ENCODE measurements at places on chromosomes 3 and 15.

- DNase-seq, result no peak
Measured at GRCh38 chr15:53469422-53469821, 290.0 kb downstream of the WDR72 start.

- DNase-seq, result no peak
Measured at GRCh38 chr15:90297021-90297420, 31.5 kb downstream of the NGRN start.

DNA sequence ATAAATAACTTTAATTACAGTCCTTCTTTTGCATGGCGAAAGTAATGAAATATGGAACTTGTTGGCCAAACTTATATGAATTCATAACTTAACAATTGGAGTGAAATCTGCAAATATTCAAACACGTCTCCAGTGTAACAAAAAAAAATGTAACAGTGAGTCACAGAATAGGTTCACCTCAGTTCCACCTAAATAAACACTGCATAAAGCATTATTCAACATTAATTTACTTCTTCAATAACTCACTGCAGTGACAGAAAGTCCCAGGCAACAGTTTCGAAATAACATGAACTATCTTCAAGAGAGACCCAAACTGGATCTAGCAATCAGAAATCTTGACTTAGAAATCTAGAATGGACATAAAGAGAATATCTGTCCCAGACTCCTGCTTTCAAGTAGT, 75.6 kb downstream of the GMNC start:
- no peak for DNase-seq

GRCh38 chr3:46668116-46668515, 25.4 kb downstream of the ALS2CL start:
- DNase-seq, result no peak

DNA sequence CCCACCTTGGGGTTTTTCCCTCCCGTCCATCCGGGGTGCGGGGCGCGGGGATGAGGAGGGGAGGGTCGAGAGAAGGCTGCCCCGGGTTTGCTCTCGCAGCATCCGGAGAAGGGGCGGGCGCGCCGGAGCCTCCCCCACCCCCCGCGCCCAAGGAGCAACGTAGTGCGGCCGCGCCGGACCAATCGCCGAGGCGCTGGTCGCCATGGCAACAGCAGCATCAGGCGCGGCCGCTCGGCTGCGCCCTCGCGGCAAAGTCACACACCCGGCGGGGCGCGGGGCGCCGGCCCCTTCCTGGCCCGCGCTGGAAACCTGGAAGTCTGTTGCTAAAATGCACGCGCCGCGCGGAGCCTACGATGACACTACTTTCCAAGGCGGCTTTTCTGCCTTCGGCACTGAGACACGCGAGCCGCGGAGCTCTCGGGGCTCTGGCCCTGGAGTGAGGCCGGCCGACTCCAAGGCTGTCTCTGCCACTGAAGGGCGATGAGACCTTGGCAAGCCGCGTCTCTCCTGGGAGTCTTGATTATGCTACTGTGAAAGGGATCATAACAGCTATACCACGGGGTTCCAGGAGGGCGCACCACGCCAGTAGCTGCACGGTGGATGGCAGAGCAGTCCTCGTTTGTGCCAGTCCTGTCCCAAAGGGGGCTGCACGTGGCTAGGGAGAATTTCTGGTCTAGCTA, at the start of gene IQSEC1:
Gene IQSEC1 (minus strand): TSS at position 104 of the 680 bp plus-strand sequence. CDS start 415 bp downstream, outside the sequence.
- DNase-seq, result peak; percentile 63

GRCh38 chr15:39106950-39107349, 473.9 kb upstream of the THBS1 start:
- no peak for DNase-seq

DNA sequence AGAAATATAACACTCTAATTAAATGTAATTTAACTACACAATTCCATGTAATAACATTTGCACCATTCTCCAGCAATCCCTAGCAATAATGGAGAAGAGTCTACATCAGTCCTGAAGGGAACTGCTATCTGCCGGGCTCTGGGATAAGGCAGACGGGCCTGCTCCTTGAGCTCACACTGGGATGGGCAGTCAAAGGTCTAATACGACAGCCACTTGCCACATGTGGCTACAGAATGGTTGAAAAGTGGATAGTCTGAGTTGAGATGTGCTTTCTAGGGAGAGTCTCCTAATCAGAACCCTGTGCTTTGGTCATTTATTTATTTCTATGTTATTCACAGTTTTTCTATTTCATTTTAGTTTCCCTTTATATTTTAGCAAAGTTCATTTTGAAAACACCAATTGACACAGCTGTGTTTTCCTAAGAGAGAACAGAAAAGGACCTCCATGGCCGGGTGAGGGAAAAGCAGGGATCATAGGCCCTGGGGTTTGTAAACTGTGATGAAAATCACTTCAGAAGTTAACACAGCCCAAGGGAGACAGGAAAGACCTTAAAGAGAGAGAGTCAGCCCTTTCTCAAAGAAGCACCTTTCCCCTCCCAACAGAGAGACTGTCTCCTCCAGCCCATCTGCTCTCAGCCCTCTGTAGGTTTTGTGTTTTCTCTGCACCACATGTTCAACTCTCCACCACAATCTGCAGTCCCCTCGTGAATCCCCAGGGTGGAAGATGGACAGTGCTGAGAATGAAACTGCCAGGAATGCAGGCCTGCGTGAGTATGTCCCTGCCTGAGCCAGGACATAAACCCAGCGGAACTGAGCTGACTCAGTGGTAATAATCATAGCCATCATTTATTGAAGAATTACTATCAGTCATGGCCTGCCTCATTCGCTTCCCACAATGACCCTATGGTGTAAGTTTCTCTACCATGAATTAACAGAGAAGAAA, 11.6 kb downstream of the FSIP1 start:
- DNase-seq, result no peak

DNA sequence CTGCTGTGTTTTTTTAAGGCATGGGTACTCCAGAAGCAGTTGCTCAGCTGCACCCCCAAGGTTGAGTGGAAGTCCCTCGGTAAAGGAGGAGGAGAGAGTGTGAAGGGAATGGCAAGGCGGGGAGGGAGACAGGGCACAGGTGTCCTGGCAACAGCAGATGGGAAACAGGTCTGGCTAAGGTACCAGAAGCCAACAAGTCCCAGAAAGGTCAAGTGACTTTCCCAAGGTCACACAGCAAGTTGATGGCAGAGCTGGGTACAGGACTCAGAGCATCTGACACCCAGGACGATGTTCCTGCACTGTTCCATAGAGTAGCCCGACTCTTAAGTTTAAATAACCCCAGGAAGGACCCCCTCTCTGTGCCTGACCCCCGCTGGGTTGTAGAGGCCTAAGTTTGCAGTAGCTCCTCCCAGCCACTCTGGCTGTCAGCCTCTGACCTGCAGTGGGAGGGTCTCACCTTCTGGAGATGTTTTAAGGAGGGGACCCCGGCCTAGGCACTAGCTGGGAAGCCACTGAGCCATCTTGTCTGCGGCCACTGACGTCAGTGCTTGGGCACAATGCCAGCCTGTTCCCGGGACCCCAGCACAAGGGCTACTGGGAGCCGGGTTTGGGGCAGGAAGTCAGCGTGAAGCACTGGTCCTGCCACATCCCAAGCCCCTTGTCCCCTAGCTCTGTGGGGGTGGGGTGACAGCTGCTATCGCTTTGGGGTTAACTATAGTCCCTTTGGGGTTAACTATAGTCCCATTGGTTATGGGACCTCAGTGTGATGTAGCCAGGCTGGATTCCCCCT, 10.5 kb downstream of the CSK start:
- no peak for DNase-seq

- no peak for DNase-seq
Measured at GRCh38 chr3:111373861-111374260, 168.1 kb upstream of the CD96 start.

DNA sequence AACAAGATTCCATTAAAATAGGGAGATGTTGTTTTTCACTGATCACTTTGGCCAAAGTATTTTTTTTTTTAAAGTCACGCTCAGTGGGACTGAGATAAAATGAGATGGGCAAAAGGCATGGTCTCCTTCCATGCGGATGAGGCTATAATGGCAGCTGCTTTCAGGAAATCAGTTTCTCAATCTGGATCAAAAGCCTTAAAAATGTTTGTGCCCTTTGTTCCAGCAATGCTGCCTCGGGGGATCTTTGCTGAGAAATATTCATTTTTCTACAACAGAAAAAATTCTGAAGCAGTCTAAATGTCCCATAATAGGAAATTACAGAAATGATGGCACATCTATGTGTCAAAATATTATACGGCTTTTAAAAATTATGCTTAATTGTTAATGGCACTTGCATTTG, 97.2 kb downstream of the SMAD6 start:
- no peak for DNase-seq

GRCh38 chr3:140505213-140505612, 172.7 kb upstream of the TRIM42 start:
- no peak for DNase-seq

- no peak for DNase-seq
Measured at GRCh38 chr3:73401059-73401458, 223.7 kb downstream of the PDZRN3 start.

DNA sequence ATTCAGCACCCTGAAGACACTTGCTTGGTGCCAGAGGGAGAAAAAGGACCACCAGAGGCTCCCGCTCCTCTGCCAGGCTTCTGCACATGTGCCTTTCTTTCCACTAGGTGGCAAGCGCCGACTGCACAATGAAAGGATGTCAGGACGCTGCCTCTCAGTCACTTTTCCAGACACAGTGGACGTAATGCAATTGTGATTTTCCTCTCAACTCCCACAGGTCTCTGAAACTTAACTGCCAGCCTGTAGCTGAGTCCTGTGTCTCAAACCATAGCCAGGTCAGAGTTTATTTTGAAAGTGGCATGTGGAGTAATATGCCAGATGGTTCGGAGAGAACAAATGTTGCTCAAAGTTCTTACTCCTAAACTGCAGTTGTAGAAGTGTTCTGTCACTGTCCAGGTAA, 162.9 kb downstream of the ITPR1 start:
- no peak for DNase-seq

DNA sequence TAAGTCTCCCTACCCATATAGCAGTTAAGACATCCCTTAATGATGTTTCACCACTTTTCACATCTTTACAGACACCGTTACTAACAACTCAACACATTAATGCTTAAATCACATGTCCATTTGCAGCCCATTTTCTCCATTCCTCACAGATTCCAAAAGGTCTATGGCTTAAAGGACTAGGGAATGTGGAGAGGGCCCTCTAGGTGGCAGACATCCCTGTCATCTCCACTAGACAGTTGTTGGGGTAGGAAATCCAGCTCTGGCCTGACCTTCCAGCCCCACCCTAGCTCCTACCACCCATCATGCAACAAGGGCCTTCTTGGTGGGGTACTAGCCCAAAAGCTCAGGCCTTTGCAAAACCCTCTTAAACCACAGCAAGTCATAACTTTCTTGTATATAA, 25.2 kb downstream of the CPEB1 start:
- no peak for DNase-seq

- DNase-seq, result no peak
Measured at GRCh38 chr15:29821416-29822099, 710 bp downstream of the TJP1 start.

- no peak for DNase-seq
Measured at GRCh38 chr15:89146366-89146765, 58.1 kb downstream of the ABHD2 start.

DNA sequence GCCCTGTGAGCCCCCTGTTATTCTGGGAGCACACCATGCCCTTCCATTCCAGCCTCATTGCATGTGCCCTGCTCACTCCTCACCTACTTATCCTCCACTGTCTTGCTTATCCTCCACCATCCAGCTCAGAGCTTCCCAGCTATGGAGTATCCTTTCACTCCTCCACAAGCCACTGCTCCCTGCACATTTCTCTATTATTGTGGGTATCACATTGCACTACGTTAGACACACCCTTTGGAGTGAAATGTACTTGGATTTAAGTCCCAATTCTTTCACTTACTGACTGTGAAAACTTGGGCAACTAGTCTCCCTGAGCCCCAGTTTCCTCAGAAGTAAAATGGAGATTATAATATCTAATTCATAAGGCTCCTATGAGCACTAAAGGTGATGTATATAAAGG, 4.3 kb downstream of the MASP1 start:
- DNase-seq, result no peak

GRCh38 chr3:151768393-151768930, 34.7 kb downstream of the AADACL2 start:
- DNase-seq, result no peak

DNA sequence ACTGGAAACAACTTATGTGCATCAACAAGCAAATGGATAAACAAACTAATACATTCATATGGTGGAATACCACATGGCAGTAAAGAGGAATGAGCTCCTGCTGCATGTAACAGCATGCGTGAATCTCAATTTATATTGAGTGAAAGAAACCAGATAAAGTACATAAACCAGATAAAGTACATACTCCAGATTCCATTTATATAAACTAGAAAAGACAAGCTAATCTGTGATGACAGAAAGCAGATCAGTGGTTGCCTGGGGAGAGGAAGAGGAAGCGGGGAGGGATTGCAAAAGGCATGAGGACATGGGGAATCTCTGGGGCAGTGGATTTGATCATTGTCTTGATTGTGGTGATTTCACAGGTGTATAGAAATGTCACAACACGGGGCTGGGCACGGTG, 34.2 kb downstream of the LIMD1 start:
- no peak for DNase-seq

DNA sequence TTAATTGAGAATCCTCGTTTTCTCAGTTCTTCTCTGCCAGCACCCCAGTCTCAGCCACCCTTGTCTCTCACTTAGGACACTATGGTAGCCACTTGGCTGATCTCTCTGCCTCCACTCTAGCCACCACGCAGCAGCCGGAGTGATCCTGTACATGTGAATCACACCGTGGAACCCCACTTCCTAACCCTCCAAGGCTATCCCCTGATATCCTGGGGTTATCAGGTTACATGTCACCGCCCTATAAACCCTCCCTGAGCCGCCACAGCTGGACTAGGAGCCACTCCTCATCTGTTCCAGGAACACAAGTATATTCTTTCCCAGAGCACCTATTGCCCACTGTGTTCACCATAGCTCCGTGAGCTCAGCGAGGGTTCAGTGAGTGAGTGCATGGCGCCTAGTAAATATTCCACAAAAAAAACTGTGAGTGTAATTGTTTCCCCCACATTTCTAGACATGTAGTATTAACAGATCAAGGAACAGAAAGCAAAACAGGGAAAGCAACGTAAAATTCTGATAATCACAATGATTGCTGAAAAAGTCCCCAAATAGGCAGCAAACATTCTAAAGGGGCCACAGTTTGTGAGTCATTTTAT, 661 bp upstream of the PARP14 start:
- no peak for DNase-seq

GRCh38 chr3:180626844-180627243, 24.9 kb downstream of the TTC14 start:
- no peak for DNase-seq

DNA sequence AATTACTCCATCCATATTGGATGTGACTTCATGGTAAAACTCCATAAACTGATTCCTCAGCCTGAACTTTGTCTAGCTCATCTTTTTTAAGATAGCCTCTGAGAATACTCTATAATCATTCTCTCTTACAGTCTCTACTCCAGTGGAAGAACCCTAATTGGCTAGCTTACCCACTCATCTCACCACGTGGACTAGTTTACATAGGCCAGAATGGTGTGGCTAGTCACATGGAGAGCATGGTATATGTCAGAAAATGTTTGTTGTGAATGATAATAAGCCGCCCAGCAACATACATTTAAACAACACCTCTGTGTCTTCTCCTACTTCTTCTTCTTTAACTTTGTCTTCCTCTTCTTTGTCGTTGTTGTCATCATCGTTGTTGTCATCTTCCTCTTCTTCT, 389.2 kb upstream of the LRRC3B start:
- DNase-seq, result no peak

All from activated CD8-positive, alpha-beta memory T cell treated with anti-CD3 and anti-CD28 coated beads for 1 hour (primary cell).